ENCODE measurements at places on chromosomes 5 and 9. TPM values are rescaled to one million over a fixed set of nuclear protein-coding genes. Genes with fewer than 3 reads are reported as not detected.

INSL6 gene
- not detected for total RNA-seq

TMEM252 gene
- total RNA-seq, result not detected

FAT2 gene
- total RNA-seq, result 5.0 TPM

TICAM2 gene
- total RNA-seq, result 11.9 TPM

COL23A1 gene
- total RNA-seq, result 0.90 TPM

- no peak for DNase-seq
Observed at GRCh38 chr5:53357439-53357838, 123.0 kb upstream of the FST start.

- no peak for DNase-seq
Observed at GRCh38 chr9:98010445-98010844, 27.3 kb downstream of the ANP32B start.

DNA sequence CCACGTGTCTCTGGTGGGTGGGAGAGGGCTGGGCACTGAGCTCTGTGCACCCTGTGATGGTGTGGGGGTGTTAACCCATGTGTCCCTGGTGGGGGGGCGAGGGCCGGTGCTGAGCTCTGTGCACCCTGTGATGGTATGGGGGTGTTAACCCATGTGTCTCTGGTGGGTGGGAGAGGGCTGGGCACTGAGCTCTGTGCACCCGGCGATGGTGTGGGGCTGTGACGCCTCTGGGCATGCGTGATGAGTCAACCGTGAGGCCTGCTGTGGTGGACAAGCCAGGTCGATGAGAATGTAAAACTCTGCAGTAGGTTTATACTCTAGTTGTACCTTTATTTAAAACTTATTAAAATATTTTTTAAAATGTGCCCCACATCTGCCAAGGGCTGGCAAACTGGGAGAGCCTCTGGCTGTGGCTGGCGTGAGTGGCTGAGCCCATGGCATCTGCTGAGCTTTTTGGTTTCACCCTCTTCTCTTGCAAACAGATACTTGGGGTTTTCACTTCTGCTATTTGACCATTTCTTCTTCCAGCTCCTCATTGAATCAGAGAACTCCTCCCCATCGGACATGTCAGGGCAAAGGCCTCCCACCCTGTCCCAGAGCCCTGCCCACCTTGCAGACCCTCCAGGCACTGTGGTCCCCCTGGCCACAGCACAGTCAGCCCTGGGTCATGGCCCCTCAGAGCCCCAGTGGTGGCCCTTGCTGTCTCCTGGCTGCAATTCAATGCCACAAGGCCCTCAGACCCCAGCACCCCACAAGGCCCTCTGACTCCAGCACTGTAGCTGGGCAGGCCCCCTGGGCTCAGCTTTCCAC lies 18.5 kb upstream of the EXOC3 start:
- no peak for DNase-seq

- DNase-seq, result no peak
Observed at GRCh38 chr9:134517069-134517680, 124.4 kb upstream of the COL5A1 start.

- no peak for DNase-seq
Observed at GRCh38 chr9:69495296-69495695, 170.3 kb downstream of the ENTREP1 start.

DNA sequence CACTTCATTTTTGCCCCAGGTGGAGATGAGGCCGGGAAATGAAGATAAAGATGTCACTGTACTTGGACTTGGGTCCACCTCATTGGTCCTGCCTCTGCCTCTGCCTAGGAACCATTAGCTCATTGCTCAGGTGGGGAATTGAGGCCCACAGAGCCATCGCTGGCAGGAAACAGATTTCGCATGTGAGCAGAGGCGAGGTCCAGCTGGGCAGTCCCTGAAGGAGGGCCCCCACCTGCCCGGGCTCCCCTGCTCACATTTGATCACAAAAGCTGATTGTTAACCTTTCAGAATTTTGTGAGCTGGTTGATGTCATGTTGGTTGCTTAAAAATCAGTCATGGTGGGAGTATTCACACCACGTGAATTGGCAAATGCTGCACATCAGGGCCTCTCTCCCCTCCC lies 273.8 kb upstream of the MVB12B start:
- DNase-seq, result no peak

DNA sequence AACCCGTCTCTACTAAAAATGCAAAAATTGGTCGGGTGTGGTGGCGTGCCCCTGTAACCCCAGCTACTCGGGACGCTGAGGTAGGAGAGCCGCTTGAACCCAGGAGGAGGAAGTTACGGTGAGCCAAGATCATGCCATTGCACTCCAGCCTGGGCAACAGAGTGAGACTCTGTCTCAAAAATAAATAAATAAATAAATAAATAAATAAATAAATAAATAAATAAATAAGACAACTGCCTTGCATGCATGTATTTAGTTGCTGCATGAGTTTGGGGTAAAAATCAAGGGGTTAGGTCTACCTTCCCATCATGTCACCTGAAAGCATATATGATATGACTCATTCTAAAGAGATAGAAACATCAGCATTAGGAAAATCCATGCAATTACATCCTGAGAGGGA lies 254.0 kb downstream of the ADAMTSL1 start:
- no peak for DNase-seq

DNA sequence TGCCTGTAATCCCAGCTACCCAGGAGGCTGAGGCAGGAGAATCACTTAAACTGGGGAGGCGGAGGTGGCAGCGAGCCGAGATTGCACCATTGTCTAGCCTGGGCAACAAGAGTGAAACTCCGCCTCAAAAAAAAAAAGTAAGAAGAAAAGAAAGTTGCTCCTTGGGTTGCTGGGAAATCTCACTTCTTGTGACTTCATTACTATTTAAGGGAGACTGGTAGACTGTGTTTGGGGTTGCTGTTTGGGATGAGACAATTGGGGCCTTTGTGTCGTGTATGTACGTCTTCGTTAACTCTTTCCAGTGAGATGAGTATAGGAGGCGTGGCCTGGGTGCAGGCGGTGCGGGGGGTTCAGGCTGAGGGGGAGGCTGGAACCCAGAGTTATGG lies 11.6 kb downstream of the NDST1 start:
- no peak for DNase-seq

DNA sequence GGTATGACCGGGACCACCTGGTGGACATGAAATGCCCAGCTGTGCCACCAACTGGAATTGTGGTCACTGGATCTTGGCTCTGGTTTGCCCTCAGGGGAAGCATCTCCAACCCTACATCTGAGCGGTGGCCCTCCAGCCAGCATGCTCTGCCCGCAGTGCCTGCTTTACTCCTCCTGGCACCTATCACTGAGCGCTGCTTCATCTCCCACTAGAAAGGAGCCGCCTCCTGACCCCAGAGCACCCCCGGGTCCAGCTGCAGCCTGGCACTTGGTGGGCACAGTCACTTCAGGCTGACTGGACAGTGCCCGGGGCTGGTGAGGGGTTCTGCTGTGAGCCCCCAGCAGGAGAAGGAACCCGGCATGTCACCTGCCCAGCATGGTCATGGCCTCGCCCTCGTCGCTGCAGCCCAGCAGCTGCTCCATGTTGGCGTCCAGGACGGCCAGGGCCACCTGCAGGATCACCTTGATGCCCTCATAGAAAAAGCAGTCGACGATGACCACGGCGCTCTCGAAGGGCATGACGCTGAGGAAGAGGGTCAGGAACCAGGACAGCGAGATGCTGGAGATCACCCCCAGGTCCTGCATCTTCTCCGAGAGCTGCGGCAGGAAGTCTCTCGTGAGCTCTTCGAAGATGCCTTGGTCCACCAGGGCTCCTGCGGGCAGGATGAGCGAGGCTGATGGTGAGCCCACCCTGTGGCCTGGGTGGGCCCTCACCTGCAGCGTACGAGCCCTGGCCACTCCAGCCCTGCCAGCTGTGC lies 16.1 kb upstream of the MRNIP start:
- DNase-seq, result no peak

GRCh38 chr5:39158127-39158593 lies 61.2 kb downstream of the FYB1 start:
- no peak for DNase-seq

- no peak for DNase-seq
Observed at GRCh38 chr5:56670916-56671315, 144.4 kb upstream of the MAP3K1 start.

- no peak for DNase-seq
Observed at GRCh38 chr5:31587546-31587945, 51.4 kb upstream of the PDZD2 start.

DNA sequence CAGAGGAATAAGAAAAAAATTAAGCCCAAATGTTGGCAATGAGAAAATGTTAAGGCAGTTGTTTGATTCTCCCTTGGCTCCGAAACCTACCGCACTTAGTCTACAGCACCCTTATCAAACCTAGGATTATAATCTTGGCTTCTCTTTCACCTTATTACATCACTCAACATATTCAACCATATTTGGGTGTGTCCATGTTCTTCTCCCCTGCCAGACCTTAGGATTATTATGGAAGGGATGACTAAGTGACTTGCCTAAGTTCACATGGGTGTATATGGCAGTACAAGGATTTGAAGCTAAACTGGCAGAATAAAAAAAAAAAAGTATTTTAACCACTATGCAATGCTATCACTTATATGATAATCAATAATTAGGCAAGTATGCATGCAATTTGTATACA lies 76.4 kb downstream of the PLK2 start:
- DNase-seq, result no peak

DNA sequence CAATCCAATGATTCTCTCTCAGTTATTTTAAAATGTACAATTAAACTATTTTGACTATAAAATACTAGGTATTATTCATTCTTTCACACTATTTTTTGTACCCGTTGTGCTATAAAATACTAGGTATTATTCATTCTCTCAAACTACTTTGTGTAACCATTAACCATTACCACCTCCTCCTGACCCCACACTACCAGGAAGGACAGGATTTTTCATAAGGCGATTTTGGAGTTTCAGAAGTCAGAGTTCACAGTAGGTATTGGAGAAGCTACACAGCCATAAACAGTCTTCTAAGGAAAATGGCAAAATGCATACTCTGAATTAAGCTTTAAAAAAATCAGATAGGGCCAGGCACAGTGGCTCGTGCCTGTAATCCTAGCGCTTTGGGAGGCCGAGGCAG lies 35.1 kb upstream of the TMEM252 start:
- no peak for DNase-seq

- DNase-seq, result no peak
Observed at GRCh38 chr5:91313757-91314673, 69.1 kb downstream of the ARRDC3 start.

- DNase-seq, result no peak
Observed at GRCh38 chr9:89421595-89421994, 76.3 kb downstream of the SEMA4D start.
